ENCODE measurements at places on chromosomes 11 and 22.

- no peak for DNase-seq
Observed at GRCh38 chr11:2510626-2511402, 66.0 kb downstream of the KCNQ1 start.

- DNase-seq: no peak
Observed at GRCh38 chr22:17228725-17229126, 9.5 kb upstream of the ADA2 start.

GRCh38 chr11:86625544-86625943, 46.9 kb downstream of the ME3 start:
- DNase-seq: no peak

DNA sequence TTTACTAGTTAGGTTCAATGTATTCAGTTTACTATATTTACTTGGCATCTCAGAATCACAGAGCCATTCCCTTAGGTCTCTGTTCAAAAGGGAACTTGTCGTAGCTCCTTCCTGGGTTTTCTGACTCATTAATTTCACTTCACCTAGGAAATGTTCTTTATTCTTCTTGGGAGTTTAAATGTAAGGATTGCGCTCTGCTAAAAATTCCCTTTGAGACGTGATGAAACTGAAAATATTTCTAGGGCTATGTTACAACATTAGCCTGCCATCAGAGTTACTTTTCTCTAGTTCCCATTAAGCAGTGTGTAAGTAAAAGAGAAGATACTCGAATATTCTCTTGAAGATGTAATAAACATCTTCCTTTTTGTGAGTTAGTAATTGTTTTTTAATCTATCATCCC, 209.5 kb downstream of the CASP12 start:
- no peak for DNase-seq

GRCh38 chr11:36130401-36130800, 158.8 kb downstream of the COMMD9 start:
- DNase-seq: no peak

DNA sequence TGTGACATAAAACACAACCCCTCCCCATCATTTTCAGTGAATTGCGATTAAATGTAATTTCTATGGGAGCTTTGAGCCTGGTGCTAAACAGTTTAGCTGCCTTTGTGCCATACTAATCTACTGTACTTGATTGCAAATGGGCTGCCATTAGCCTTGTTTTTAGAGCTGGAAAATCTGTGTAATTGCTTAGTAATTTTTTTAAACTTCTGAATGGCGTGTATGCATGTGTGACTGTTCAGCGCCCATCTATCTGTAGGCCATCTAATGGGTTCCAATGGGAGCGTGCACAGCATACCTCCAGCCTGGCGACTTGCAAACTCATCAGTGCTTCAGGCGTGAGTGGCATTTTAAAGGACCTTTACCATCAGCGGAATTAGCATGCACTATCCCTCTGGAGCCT, 142.7 kb upstream of the KIRREL3 start:
- no peak for DNase-seq

- DNase-seq: no peak
Observed at GRCh38 chr22:39457556-39458443, 988 bp downstream of the MGAT3 start.
